ENCODE measurements at places on chromosomes 4 and X.
A peak's percentile ranks its signal among the peaks of the same experiment; 100 is the strongest.

- DNase-seq, result no peak
These were observed 68.8 kb downstream of the FAM47C start for GRCh38 chrX:37076983-37077382.

- peak; percentile 11 for DNase-seq
These were observed 11.9 kb upstream of the ADH7 start for GRCh38 chr4:99447079-99447478.

DNA sequence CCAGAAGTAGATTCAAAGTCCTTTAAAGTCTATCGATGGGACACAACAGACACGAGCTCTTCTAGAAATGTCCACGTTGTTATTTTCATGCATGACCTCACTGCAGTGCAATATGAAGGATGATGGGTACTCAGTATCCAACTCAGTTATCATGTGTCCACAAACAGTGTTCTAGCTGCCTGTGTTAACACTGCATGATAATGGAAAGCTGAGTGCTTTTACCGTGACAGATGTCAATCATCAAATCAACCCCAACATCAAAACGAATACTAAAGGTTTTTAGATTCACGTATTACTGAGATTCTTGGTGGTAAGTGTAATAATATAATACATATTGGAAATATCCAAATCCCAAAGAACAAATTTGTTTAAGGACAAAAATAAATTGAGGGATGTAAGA is 394.8 kb upstream of the TENM3 start:
- no peak for DNase-seq

DNA sequence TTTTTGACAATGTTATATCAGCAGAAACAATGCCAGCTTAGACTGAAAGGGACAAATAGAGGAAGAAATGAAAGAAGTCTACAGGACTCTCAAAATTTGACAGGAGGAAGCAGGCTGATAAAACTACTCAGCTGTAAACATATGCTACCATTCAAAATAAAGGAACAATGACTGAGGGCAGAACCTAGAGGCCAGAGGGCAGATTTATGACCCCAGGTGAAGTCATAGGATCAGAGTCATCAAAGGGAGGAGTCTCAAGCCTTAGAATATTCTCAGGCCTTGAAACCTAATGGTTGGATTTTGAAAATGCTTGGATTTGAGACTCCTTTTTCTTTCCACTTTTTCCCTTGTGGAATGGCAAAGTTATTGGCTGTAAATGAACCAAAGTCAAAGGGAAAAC is 17.0 kb upstream of the SYTL5 start:
- no peak for DNase-seq

- peak; percentile 60 for DNase-seq
These were observed 23.8 kb downstream of the SMIM20 start for GRCh38 chr4:25937801-25938200.

DNA sequence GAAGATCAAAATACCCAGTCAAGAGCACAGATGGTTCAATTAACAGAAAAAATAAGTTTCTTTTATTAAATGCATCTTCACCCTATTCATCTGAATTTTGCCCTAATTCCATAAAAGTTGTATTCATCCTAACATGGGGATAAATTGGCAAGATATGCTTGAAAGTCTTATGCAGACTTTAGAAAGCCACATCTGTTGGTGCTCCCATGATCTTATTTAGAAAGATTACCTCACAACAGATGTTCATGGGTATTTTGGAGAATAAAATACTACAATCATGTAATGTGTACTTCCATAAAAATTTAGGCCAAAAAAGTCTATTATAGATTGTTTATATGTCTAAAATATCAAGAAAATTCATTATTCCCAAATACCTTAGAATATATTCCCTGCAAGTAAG is 510.3 kb downstream of the TECRL start:
- no peak for DNase-seq

DNA sequence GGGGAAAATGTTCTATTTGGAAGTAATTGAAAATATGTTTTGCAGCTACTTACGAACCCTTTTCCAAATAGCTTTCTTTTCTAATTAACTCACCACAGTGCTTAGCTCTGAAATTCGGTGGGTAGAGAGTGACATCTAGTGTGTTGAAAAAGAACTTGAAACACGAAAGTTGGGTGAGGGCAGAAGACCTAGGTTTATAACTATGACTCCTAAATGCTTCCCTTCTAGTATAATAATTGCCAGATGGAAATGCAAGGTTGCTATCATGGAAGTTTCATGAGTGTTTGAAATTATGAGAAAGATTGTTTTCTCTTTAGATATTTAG is 77.3 kb upstream of the NOCT start:
- peak; percentile 61 for DNase-seq

DNA sequence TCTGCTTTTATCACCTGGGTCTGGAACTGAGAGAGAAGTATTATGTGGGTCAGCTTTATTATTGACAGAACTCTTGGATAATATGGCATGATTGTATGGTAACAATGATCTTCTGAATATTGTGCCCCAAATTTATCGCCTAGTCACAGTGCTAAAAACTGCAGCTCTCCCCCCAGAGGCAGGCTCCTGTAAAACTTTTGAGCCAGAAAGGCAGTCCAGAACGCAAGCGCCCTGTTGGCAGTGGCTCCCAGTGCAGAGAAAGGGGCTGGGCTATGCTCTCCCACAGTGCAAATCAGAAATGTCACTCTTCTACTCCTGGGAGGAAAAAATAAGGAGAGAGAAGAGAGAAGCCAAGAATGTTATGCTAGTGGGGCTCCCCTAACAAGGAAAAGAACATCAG is 50.5 kb downstream of the HELT start:
- DNase-seq, result no peak

- no peak for DNase-seq
These were observed 41.0 kb upstream of the SCD5 start for GRCh38 chr4:82839624-82840023.

GRCh38 chr4:181077341-181077740 is 1165.9 kb upstream of the TENM3 start:
- DNase-seq, result peak; percentile 61

DNA sequence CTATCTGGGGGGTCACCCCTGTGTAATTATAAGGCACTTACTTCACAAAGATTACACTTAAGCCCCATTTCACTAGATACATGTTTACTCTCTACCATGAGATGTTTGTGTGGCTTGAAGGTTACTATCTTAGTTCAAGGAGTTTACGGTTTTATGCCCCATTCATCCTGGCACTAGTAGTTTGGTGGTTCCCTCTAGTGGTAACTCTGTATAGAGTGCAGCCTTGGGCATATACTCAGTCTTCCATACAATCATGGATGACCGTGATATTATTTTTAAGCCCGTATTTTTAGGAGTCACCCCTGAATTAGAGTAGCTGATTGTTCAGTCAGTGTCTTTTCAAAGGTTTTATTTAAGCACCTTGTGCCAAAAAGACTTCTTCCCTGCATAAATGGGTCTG is 109.9 kb upstream of the FAM47C start:
- peak; percentile 0 for DNase-seq

GRCh38 chrX:97860226-97860625 is 976.5 kb downstream of the RPA4 start:
- DNase-seq, result peak; percentile 61

- peak; percentile 1 for DNase-seq
These were observed 23.2 kb downstream of the DIAPH2 start for GRCh38 chrX:96707804-96708203.

DNA sequence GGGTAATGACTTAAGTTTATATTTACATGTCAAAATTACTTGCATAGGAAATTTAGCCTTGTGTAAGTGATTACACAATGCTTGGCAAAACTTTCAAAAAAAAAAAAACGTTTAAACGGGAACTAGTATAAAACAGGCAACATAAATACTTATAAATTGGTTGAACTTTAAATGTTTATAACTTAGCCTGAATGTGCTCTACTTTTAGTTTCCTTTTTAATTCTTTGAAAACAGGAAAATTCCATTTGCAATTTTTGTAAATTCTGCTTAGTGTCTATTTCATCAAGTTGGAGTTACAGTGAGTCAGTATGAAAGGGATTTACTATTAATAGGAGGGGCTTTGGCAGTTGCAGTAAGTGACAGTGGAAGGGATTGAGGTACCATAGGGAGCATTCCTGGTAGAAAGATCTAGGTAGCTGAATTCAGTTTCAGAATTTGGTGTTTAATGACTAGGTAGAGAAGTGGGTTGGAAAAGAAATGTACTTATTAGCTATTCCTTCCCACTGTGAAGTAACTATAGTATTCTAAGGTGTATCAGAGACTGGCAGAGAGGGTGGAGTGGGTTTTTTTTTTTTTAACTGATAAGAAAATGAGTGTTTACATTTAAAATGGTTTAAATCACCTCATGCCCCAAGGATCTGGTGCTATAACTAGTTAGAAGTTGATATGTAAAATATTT is 2.8 kb downstream of the STAG2 start:
- DNase-seq, result peak; percentile 10

DNA sequence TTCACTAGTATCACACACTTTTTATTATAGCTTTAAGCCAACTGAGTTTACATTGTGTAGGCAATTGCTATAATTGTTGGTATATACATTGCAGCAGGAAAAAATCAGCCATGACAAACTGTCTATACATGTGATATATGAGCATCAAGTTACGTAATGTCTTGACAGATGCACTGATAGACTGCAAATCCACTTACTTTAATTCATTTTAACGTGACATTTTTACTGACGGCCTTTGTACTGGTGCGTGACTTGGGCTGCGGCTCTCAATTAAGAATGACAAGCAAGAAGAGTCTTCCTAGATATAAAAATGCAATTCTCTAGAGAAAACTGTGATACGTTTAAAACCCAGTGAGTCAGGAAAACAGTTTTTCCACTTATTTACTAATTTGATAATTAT is 143.8 kb downstream of the ACTRT1 start:
- DNase-seq, result no peak

GRCh38 chr4:140906993-140907962 is 151.1 kb upstream of the TBC1D9 start:
- no peak for DNase-seq

DNA sequence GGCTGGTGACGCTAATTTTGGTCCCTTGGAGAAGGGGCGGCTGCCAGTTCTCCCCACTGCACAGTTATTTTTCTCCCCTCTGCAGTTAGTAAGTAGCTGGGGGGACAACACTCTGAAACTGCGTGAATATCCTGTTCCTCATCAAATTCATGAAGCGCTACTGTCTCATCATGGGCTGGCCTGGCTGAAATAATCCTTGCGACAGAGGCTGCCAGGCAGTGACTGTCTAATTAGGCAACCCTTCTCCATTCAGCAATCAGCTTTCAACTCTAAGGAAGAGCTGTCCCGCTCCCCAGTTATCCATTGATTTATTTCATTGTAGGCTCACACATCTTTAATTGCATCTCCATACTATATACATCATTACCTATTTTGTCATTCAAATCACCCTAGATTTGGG is 8.2 kb downstream of the SH3TC1 start:
- DNase-seq, result no peak

DNA sequence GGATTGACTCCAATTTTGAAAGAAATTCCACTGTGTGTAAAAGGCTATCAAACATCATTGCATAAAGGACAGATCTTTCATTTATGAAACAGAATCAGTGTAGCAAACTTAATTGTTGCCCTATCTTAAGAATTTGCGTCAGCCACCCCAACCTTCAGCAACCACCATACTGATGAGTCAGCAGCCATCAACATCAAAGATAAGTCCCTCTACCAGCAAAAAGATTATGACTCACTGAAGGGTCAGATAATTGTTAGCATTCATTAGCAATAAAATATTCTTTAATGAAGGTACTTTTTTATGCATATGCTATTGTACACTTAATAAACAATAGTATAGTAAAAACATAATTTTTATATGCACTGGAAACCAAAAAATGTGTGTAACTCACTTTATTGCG is 15.8 kb upstream of the GRSF1 start:
- DNase-seq, result no peak

GRCh38 chr4:154658680-154659405 is 46.4 kb upstream of the FGG start:
- no peak for DNase-seq

- DNase-seq, result no peak
These were observed 142.1 kb upstream of the PABPC4L start for GRCh38 chr4:134343656-134344055.

DNA sequence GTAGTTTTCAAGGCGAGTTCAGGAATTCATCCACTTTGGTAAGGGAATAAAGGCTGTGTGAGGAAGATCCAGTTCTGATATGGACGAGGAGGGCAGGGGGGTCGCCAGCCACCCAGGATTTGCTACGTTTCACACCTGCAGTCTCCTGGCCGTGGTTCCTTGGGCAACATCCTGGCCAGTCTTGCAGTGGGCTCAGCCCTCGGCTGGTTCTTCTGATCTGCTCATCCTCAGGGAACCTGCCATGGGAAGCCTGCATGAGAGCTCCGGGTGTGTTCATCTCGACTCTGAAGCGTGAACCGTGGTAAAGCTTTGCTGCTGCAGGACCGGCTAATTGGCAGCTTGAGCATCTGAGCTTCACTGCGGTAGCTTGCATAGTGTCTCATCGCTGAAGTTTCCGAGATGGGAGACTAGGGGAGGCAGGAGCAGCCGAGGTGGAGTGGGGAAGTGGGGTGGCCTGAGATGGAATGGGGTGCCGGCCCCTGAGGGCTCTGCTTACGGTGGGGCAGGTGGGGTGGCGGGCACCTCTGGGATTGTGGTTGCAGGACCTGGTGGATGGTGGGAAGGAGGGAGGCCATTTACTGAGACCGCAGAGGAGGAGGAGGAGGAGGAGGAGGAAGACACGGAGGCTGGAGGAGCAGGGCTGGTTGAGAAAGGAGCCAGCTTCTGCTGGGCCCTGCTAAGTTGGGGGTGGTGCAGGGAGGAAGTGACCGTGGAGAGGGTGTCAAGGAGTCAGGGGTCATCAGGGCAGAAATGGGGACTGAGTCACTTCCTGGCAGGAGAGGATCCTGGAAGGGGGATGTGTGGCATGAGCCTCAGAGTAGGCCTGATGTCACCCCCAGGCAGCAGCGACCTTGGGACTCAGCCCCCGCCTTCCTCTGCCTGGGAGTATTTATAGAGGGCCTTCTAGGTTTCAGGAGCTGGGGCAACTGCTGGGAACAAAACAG is 213.1 kb upstream of the PSAPL1 start:
- peak; percentile 83 for DNase-seq

DNA sequence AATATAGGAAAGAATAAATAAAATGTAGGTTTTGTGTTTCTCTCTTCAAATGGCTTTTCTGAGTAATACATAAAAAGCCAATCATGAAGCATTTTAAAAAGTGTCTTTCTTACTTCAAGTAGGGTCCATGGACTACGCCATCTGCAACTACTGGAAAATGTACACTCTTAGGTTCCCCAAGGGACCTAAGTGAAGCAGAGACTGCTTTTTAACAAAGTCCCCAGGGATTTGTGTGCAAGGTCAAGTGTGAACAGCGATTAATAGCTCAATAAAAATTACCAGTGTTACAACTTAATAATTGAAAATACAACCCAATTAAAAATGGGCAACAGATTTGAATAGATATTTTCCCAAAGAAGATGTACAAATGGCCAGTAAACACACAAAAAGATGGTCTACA is 84.9 kb downstream of the ARHGAP6 start:
- no peak for DNase-seq

- no peak for DNase-seq
These were observed 33.7 kb downstream of the GALNTL6 start for GRCh38 chr4:171846893-171847292.

GRCh38 chrX:10106806-10107205 is 50.0 kb upstream of the CLCN4 start:
- DNase-seq, result no peak

GRCh38 chr4:169268951-169269760 is 1.6 kb downstream of the SH3RF1 start:
- peak; percentile 92 for DNase-seq

GRCh38 chr4:112147697-112148096 is 2.4 kb downstream of the FAM241A start:
- DNase-seq, result no peak

- DNase-seq, result no peak
These were observed 835 bp downstream of the TDO2 start for GRCh38 chr4:155904331-155904730.

Data from fibroblast of skin of right quadriceps (primary cell).